Kidney (tissue), 22 donors: ENCODE measurements at places on chromosomes 2 and 18. TPM values are rescaled to one million over a fixed set of nuclear protein-coding genes. Genes with fewer than 3 reads are reported as not detected.
A peak's percentile ranks its signal among the peaks of the same experiment; 100 is the strongest.

DNA sequence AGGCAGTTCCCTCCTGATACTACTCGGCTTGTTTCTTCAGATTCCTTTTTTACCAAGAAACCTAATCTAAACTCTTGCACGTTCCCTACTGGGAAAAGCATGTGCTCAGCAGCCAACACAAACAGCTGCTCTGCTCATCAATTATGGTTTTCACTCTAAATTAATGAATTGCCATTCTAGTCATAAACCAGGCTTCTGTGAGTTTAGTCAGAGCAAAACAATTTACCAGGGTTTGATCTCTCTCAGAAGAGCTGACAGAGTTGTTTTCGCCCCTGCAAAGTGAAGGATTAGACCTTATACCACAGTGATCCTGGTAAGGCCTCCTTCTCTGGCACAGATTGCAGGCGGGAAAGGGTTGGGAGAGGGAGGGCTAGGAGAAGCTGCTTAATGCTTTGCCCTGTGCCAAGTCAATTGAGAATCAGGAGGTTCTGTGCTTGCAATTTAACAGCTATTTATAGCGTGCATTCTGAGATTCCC, 57.2 kb downstream of the REEP1 start:
- H3K4me3 ChIP-seq, result no peak overlapping the region
- no peaks in the 10 kb centered on the region for H3K36me3 ChIP-seq
- no peaks in the 10 kb centered on the region for H3K27me3 ChIP-seq

- H3K36me3 ChIP-seq, result no peaks in the 10 kb centered on the region
- H3K27ac ChIP-seq, result no peak overlapping the region
- H3K27me3 ChIP-seq, result no peaks in the 10 kb centered on the region
- DNase-seq, result no peak
- H3K4me3 ChIP-seq, result no peak overlapping the region
- H3K4me1 ChIP-seq, result no peaks in the 10 kb centered on the region
Measured at GRCh38 chr2:150230004-150230403, 257.5 kb downstream of the RND3 start.

KATNAL2 gene
- 6.9 TPM for total RNA-seq

- H3K4me1 ChIP-seq, result no peaks in the 10 kb centered on the region
- H3K4me3 ChIP-seq, result no peak overlapping the region
- peak; percentile 50 for DNase-seq
- H3K27ac ChIP-seq, result no peak overlapping the region
- no peaks in the 10 kb centered on the region for H3K27me3 ChIP-seq
Measured at GRCh38 chr18:23981369-23981980, 33.1 kb upstream of the TTC39C start.

DNA sequence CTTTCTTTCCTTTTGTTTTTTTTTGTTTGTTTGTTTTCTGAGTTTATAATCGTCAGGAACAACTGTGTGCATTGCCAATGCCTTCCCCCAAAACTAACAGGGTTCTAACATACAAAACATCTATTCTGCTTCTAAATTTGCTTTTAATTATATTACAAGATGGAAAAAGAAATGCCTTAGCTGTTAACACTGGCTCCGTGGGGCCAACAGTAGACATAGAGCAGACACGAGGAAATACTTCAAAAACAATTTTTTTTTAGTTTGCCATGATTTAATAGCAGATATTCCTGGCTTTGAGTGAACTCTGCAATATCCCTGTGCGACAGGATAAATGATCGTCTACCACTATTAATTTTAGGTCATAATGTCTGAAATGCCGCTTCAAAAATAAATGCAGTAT, 153.3 kb upstream of the HNRNPA3 start:
- no peak overlapping the region for H3K27ac ChIP-seq
- H3K4me1 ChIP-seq, result no peaks in the 10 kb centered on the region
- H3K27me3 ChIP-seq, result no peaks in the 10 kb centered on the region
- H3K36me3 ChIP-seq, result no peaks in the 10 kb centered on the region
- DNase-seq, result peak; percentile 22

PTH2R gene
- 54.8 TPM for total RNA-seq

HRH4 gene
- total RNA-seq, result not detected

- H3K36me3 ChIP-seq, result no peaks in the 10 kb centered on the region
- H3K27me3 ChIP-seq, result no peaks in the 10 kb centered on the region
- H3K4me3 ChIP-seq, result no peak overlapping the region
- no peak for DNase-seq
- H3K27ac ChIP-seq, result no peak overlapping the region
Measured at GRCh38 chr2:132690664-132691303, 20.8 kb upstream of the LYPD1 start.

- no peak for DNase-seq
- no peak overlapping the region for H3K27ac ChIP-seq
- H3K27me3 ChIP-seq, result no peaks in the 10 kb centered on the region
- no peaks in the 10 kb centered on the region for H3K36me3 ChIP-seq
Measured at GRCh38 chr2:147623328-147623727, 221.5 kb upstream of the ACVR2A start.

GRCh38 chr2:134712299-134712698, 6.5 kb downstream of the TMEM163 start:
- H3K27me3 ChIP-seq, result peaks cover 17% of the 10 kb centered on the region
- H3K4me3 ChIP-seq, result no peak overlapping the region
- no peak for DNase-seq
- no peak overlapping the region for H3K27ac ChIP-seq
- no peaks in the 10 kb centered on the region for H3K4me1 ChIP-seq
- no peaks in the 10 kb centered on the region for H3K36me3 ChIP-seq

- H3K4me1 ChIP-seq, result no peaks in the 10 kb centered on the region
- H3K4me3 ChIP-seq, result no peak overlapping the region
- H3K36me3 ChIP-seq, result no peaks in the 10 kb centered on the region
- no peak for DNase-seq
- no peak overlapping the region for H3K27ac ChIP-seq
Measured at GRCh38 chr2:135494917-135495316, 36.1 kb downstream of the ZRANB3 start.

GRCh38 chr2:171482877-171483276, 39.4 kb upstream of the CYBRD1 start:
- H3K4me1 ChIP-seq, result no peaks in the 10 kb centered on the region
- no peak overlapping the region for H3K4me3 ChIP-seq
- peak; percentile 61 for DNase-seq
- peaks cover 6% of the 10 kb centered on the region for H3K36me3 ChIP-seq
- H3K27me3 ChIP-seq, result no peaks in the 10 kb centered on the region
- H3K27ac ChIP-seq, result no peak overlapping the region

POTEJ gene
- total RNA-seq, result not detected

DYNAP gene
- total RNA-seq, result not detected

DNA sequence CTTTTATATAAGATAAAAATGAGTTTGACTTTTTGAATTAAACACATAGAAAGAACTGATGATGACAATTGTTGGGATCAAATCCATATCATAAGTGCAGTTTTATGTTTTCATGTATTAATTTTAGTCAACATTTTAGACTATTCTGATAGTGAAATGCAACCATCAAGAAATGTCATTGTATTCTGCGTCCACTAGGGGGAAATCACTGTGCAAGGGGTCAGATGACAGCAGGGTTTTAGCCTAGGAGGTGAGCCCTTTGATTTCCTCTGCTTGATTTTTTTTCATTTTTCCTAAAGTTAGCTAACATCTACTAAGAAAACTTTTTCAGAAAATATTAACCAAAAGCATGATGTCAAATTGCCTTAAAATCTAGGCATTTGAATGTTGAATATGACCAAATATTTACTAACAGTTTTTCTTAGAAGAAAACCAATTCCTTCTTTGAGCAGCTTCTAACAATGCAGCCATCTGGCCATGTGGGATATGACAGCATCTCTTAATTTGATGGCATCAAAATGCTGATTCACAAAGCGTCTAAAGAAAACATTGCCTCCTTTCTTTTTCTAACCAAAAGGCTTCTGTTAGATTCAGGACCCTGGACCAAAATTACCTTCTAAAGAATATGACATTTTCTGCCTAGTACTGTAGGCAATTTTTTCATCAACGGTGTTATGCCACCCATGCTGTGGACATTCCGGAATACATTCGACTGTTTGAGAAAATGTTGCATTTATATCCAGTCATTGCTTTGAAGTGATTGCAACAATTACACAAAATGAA, 141.5 kb downstream of the SPHKAP start:
- no peak overlapping the region for H3K4me3 ChIP-seq
- H3K27ac ChIP-seq, result no peak overlapping the region
- H3K36me3 ChIP-seq, result no peaks in the 10 kb centered on the region
- DNase-seq, result no peak
- H3K4me1 ChIP-seq, result no peaks in the 10 kb centered on the region

GRCh38 chr18:35658112-35658511, 76.6 kb downstream of the GALNT1 start:
- no peak overlapping the region for H3K4me3 ChIP-seq
- H3K27me3 ChIP-seq, result no peaks in the 10 kb centered on the region
- H3K36me3 ChIP-seq, result no peaks in the 10 kb centered on the region
- H3K27ac ChIP-seq, result no peak overlapping the region

METTL5 gene
- total RNA-seq, result 43.9 TPM

C2orf81 gene
- 11.6 TPM for total RNA-seq

SLC9A4 gene
- 2.8 TPM for total RNA-seq

SLC4A3 gene
- total RNA-seq, result 4.9 TPM

DNA sequence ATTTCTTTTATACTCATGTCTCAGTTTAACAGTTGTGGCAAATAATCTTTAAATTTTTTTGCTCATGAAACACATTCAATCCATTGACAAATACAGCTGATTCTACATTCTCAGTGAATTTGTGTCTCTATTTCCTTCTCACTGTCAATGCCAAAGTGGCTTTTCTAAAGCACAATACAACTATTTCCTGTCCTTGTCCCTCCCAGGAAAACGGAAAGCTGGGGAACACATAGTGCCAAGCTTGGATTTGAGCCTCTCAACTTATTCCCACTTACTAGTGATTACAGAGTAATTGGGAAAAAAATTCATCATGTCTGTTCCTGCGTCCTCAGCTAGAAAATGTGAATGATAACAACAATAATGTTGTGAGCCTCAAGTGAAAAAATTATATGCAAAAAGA, 899.7 kb upstream of the CDH2 start:
- no peaks in the 10 kb centered on the region for H3K4me1 ChIP-seq
- no peaks in the 10 kb centered on the region for H3K36me3 ChIP-seq
- H3K27ac ChIP-seq, result no peak overlapping the region
- H3K27me3 ChIP-seq, result no peaks in the 10 kb centered on the region
- no peak overlapping the region for H3K4me3 ChIP-seq

CYP26B1 gene
- 2.5 TPM for total RNA-seq

DNA sequence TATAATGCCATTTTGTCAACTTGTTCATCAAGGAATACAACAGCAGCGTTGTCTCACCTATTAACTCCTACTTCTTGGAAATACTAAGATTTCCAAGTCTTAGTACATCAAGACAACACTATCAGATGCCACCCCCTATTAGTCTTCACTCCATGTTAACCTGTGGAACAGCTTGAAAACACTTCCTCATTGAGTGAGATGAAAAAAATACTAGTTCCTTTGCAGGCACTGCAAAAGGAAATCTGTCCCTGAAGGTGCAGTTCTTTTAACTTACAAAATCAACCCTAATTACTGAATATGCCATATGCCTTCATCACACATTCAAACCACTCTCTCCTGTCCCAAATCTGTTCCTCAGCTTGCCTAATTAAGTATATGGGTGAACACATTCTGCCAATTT, 4.0 kb downstream of the CWC22 start:
- no peak overlapping the region for H3K27ac ChIP-seq
- no peak for DNase-seq
- H3K27me3 ChIP-seq, result no peaks in the 10 kb centered on the region

UGT1A9 gene
- total RNA-seq, result 1.4 TPM

MYO5B gene
- 43.8 TPM for total RNA-seq

GRCh38 chr2:50838316-50838715, 193.6 kb downstream of the NRXN1 start:
- no peak overlapping the region for H3K4me3 ChIP-seq
- H3K27ac ChIP-seq, result no peak overlapping the region
- no peaks in the 10 kb centered on the region for H3K36me3 ChIP-seq
- no peak for DNase-seq
- no peaks in the 10 kb centered on the region for H3K4me1 ChIP-seq

DNA sequence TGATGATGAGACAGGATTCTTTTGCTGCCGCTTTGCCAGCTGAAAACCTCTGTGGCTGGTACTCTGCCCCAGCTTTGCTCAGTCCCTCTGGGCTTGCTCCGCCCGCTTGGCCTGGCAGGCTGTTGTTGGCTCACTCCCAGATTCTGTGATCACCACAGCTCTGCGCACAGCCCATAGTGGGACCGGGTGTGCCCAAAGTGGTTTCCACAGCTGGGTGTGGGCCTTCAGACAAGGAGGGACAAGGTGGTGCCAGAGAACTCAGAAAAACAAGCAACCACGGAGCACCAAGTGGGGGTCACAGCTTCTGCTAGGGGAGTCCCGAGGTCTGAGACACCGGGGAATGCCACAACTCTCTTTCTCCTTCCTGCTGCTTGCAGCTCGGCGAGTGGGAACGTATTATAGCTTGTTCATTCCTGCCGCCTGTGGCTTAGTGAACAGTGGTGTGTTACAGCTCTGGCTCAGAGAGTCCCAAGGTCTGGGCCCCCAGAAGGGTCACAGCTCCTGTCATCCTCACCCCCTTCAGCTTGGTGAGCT, 9.2 kb upstream of the KYNU start:
- no peak overlapping the region for H3K4me3 ChIP-seq
- no peaks in the 10 kb centered on the region for H3K36me3 ChIP-seq
- DNase-seq, result no peak
- no peak overlapping the region for H3K27ac ChIP-seq

- peaks cover 8% of the 10 kb centered on the region for H3K4me1 ChIP-seq
- H3K27ac ChIP-seq, result peak overlapping the region; percentile 45
- H3K4me3 ChIP-seq, result no peak overlapping the region
- no peaks in the 10 kb centered on the region for H3K27me3 ChIP-seq
- DNase-seq, result peak; percentile 59
Measured at GRCh38 chr2:177397481-177398289, 5.1 kb downstream of the AGPS start.

GRCh38 chr2:234954551-234954992, 2.8 kb downstream of the SH3BP4 start:
- H3K27ac ChIP-seq, result peak overlapping the region; percentile 86
- H3K4me1 ChIP-seq, result peaks cover 12% of the 10 kb centered on the region
- no peaks in the 10 kb centered on the region for H3K36me3 ChIP-seq
- peak overlapping the region; percentile 42 for H3K4me3 ChIP-seq
- H3K27me3 ChIP-seq, result no peaks in the 10 kb centered on the region

ZBTB7C gene
- 13.8 TPM for total RNA-seq

GRCh38 chr2:191646163-191646902, 31.6 kb upstream of the NABP1 start:
- no peak for DNase-seq
- H3K27ac ChIP-seq, result no peak overlapping the region
- H3K4me3 ChIP-seq, result no peak overlapping the region
- H3K36me3 ChIP-seq, result no peaks in the 10 kb centered on the region
- no peaks in the 10 kb centered on the region for H3K27me3 ChIP-seq
